ENCODE measurements at places on chromosomes 6 and 20.
A peak's percentile ranks its signal among the peaks of the same experiment; 100 is the strongest.

GRCh38 chr20:59434960-59435359, 134.5 kb downstream of the EDN3 start:
- DNase-seq: no peak

DNA sequence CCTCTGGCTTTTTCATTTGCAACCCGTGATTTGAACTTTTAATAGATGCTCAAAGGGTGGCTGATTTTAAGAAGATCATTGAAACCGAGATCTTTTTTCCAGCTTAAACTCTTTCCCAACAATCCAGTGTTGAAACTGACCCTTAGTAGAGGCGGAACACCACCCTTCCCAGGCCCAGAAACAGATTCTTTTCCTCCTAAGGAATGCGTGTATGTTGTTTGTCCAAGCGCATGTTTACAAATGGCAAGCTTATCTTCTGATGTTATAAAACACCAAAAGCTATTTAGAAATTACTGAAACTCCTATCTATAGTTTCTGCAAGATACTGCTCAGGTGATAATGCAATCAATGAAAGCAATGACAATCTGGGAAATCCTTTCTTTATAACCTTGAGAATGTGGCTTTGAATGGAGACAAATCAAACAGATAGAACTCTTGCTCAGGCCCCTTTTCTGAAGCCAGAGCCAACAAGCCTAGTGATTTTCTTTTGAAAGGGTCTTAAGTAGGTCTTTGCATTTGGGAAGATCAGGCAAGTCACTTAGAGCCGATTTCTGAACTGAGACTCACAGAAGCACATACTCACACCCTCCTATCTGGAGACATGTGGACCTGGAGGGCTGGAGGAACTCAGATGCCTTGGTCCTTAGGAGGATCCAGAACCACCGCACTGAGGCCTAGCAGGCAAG, 9.1 kb downstream of the BANF2 start:
- DNase-seq: no peak

DNA sequence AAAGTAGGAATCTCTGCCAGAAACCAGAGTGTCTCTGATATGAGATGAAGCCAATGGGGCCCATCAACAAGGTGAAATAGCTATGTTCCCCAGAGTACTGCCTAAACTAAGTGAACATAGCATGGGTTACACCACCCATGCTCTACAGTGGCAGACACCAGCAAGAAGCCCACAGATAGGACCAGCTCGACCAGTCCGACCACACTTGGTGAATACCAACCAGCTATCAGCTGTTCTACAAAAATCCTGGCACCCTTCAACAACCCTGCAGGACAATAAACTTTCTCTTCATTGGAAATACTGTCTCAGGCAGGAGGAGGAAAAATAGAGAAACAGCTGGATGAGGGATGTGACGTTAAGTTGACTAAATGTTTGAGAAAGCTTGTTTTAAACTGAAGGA, 311.4 kb downstream of the EPM2A start:
- DNase-seq: no peak

GRCh38 chr6:128063850-128064539, 163.1 kb upstream of the THEMIS start:
- no peak for DNase-seq

DNA sequence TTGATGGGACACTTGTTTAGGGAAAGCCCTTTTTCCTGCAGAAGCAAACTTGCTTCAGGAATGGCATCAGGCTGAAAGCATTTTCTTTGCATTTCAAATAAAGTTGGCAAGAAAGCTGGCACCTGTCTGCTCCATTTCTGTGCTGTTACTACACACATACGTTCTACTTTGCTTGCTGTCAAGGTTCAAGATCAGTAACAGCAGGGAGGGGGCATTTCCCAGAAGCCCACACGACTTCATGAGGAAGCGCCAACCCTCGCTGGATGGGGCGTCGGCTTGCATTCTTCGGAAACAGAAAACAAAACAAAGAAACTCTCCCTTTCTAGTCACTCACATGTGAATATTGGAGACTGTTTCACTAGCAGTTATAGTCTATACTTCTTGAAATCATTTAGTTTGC, 46.4 kb downstream of the AKAP12 start:
- no peak for DNase-seq

DNA sequence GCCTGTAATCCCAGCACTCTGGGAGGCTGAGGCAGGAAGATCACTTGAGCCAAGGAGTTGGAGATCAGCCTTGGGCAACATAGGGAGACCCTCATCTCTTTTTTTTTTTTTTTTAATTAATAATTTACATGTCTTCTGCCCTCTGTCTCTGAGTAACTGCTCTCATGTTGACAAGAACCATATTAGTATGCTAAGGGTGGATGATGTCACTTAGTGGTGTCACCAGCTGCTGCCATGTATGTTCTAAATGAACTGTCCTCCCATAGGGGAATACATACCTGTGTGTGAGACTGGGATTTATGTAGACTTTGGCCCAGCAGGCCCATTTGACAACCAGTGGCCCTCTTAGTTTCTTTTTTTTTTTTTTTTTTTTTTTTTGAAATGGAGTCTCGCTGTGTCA, 65.6 kb downstream of the SCAND1 start:
- no peak for DNase-seq

DNA sequence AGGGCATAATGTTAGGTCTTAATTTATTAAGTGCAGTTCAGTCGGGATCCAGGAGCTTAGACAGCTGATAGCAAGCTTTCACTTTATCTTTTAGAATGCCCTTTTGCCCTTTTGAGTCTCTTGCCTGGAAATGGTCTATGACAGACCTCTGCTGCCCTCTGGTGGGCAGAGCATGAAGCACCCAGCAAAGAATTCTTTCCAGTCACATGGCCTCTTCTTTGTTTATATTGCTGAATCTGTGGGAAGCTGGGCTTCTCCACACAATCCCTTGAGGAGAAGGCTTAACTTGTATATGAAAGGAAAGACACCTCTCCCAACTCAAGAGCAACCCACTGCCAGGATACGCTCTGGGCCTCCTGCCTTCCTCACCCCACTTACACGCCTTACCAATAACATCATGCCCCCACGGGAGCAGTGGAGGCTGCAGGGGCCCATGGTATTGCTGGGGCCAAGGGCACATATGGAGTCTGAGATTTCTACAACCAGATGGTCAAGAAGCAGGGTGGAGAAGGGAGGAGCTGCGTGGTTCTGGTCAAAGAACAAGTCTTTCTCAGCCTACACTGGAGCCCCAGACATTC, 20.4 kb downstream of the WFDC3 start:
- peak; percentile 81 for DNase-seq

GRCh38 chr6:3252861-3253596, 5.7 kb upstream of the PSMG4 start:
- DNase-seq: no peak
